ENCODE measurements at places on chromosomes 5 and 9.

DNA sequence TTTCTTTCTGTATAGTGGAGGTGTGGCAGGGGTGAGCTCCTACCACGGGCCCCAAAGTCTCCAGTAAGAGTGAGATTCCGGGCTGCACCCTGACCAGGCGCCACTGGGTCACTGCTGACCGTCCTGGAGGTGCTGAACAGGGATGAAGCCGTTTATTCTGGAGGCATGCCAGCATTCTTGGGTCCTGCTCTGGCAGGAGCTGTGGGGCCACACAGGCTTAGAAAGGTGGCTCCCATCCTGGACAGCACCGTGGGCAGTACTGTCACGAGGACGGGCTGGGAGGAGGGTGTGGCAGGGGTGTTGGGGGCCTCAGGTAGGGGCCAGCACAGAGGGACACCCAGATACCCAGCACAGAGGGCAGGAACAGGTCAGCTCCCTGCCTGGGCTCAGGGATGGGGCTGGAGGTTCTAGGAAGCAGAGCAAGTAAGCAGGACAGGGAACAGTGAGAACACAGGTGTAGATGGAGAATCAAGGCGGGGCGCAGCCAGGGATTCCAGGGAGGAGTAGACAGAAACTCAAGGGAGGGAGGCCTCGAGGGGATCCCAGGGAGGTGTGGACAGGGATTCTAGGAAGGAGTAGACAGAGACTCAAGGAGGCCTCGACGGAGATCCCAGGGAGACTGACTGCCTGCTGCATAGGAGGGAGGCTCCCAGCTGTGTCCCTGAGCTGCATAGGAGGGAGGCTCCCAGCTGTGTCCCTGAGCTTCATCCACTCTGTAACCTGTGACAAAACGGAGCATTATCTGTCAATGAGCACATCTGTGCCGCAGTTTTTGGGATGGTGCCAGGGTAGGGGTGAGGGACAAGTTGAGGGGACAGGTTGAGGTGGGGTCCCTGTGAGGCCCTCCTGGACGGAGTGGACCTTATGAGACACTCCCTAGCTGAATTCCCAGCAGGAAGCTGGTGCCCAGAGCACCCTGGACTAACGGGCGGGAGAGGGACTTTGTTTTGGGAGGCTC is 1.1 kb upstream of the PLEKHG4B start:
- DNase-seq, result no peak

DNA sequence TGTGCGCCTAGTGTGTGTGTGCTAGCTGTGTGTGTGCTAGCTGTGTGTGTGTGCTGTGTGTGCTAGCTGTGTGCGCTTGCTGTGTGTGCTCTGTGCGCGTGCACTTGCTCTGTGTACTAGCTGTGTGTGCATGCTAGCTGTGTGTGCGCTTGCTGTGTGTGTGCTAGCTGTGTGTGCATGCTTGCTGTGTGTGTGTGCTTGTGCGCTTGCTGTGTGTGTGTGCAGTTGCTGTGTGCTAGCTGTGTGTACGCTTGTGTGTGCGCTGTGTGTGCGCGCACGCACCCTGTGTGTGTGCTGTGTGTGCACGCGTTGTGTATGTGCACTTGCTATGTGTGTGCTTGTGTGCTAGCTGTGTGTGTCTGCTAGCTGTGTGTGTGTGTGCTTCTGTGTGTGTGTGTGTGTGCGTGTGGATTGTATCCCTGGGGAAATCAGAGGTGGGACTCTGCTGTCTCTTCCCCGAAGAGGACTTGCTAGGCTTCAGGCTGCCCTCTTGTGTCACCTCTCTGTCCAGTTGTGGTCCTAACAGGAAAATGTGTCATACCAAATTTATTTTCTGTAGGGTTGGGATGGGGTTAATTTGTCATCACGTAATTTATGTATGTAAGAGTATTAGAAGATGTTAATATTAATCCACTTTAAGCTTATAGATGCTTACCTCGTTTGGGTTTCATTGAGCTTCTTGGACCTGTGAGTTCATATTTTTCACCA is 38.9 kb downstream of the TPPP start:
- no peak for DNase-seq

- no peak for DNase-seq
Observed at GRCh38 chr5:40312205-40312604, 367.5 kb upstream of the PTGER4 start.

GRCh38 chr9:129348890-129349664 is 171.0 kb upstream of the IER5L start:
- no peak for DNase-seq

- DNase-seq, result peak; percentile 62
Observed at GRCh38 chr5:90783460-90784333, 225.1 kb downstream of the ADGRV1 start.

- DNase-seq, result no peak
Observed at GRCh38 chr5:168291964-168292785, 730 bp downstream of the WWC1 start.

- no peak for DNase-seq
Observed at GRCh38 chr9:125513303-125513667, 193.7 kb downstream of the MAPKAP1 start.
